ENCODE measurements at places on chromosomes 3 and 15.

- DNase-seq, result no peak
Measured at GRCh38 chr15:78259232-78259631, 5.1 kb upstream of the DNAJA4 start.

- no peak for DNase-seq
Measured at GRCh38 chr15:94125156-94125555, 106.2 kb upstream of the MCTP2 start.

- DNase-seq, result no peak
Measured at GRCh38 chr3:18201315-18201714, 223.8 kb downstream of the SATB1 start.

- no peak for DNase-seq
Measured at GRCh38 chr15:66474135-66474534, 23.4 kb downstream of the SNAPC5 start.

GRCh38 chr3:73787620-73788019, 162.9 kb upstream of the PDZRN3 start:
- no peak for DNase-seq

DNA sequence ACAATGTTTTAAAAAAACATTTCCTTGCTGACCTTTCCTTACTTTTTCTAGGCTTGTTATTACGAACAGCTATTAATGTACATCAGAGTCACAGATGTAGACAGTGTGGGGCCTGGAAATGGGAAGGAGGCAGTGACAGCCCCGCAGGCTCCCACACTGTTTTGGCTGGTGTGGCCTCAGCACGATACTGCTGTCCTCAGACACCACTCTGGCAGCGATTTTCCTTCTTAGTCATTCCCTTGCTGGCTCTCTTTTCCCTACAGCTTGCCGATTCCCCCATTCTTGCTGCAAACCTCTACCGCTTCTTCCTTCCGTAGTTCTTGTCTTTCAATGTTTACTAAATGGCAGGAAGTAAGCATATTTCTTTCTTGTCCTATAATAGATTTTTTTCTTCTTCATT, 113.1 kb downstream of the ABI3BP start:
- no peak for DNase-seq

All from NCI-H748 treated with DMSO at 0.1 percent for 48 hours (cell line).